ENCODE measurements at places on chromosomes 7 and 10. TPM values are rescaled to one million over a fixed set of nuclear protein-coding genes. Genes with fewer than 3 reads are reported as not detected.

DNA sequence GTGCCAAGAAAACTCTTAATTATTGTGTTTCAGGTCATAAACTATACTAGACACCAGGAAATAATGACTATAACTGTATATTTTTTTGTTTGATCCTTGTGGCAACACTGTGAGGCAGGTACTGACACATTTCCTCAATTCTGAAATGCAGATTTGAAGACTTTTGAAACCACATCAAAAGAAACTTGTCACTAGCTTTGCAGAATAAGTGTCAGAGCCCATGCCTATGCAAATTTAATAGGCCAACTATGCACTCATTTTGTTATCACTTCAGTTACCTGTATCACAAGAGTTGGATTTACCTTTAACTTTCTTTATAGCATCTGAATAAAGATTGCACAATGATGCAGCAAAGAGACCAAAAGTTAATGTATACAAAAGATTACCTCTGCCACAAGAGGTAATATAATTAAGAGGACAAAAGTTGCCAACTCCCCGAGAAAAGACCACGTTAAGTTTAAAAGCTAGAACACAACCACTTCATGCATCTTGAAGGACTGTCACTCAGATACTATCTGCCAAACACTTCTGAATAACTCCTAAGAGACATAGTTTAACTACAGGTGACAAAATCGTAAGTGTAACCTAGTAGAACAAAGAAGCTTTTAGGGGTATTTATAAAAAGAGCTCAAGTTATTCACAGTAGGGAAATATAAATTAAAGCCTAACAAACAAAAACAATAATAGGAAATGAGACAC, 80.5 kb downstream of the ELAPOR2 start:
- H3K4me1 ChIP-seq, result no peaks in the 10 kb centered on the region
- no peak overlapping the region for H3K27ac ChIP-seq
- no peaks in the 10 kb centered on the region for H3K27me3 ChIP-seq
- DNase-seq, result no peak

DNA sequence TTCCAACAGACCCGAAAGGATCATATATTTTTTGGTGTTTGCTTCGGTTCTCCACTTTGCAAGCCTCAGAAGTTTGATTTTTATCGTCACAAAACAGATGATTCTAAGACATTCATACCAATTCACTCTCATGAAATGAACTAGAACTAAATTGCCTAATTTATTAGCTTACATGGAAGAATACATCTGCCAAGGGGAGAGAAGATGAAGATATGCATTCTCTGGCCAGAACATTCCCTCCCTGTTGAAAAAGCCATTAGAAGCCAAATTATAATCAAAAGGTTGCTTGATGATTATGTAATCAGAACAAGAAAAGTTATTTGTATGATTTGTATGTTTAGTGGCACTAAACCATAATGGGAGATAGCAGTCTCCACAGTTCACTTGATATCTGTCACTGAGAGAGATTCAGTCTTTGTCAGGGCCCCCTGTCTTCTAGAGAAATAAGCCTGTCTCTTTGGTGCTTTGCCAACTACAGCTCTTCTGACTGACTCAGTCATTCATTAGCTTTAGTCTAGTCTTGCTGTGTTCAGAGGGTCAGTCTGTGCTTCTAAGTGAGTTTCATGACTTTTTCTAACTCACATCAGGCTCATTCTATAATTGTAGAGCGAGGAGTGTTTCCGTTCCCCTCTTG, 95.3 kb upstream of the GNAI1 start:
- no peaks in the 10 kb centered on the region for H3K4me1 ChIP-seq
- no peak overlapping the region for H3K27ac ChIP-seq
- H3K4me3 ChIP-seq, result no peak overlapping the region
- no peaks in the 10 kb centered on the region for H3K27me3 ChIP-seq
- no peaks in the 10 kb centered on the region for H3K36me3 ChIP-seq
- DNase-seq, result no peak

DNA sequence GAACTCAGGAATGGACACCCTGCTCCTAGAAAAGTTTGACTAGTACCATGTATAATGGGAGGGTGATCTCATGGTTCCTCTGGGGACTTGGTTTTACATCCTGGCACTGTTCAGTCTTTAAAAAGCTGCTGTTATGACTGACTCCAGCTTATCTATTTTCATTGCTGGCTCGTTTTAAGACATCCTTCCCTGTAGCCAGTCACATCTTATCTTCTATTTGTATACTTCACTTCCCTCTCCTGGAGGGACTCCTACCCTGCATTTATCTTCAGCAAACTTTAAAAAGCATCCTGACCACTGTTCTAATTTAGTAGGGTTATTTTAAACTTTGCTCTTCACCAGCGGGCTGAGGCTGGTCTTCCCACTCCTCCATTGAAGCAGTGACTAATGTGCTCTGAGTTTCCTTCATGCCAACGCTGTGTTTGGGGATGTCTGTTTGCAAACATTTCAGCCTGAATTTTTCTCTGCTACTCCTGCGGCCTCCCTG, 72.9 kb upstream of the ARMC3 start:
- no peaks in the 10 kb centered on the region for H3K27me3 ChIP-seq
- no peaks in the 10 kb centered on the region for H3K4me1 ChIP-seq
- no peak overlapping the region for H3K4me3 ChIP-seq

GRCh38 chr10:86253091-86254072, 113.2 kb downstream of the GRID1 start:
- H3K36me3 ChIP-seq, result no peaks in the 10 kb centered on the region
- H3K27ac ChIP-seq, result no peak overlapping the region
- H3K4me1 ChIP-seq, result no peaks in the 10 kb centered on the region

DNA sequence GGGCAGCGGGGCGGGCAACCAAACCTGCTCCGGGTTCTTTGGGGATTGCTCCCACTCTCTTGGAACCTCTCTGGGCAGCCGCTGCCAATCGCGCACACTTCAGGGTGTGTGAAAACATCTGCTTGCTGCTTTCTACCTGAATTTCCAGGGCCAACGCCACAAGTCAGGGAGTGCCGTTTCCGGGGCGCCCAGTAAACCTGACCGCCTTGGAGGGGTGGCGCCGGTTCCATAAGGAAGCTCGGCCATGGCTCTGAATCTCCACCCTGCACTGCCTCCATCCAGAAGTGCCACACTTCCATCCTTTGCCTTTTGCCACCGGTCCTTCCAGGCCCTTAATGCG, 679 bp upstream of the AFAP1L2 start:
- H3K27ac ChIP-seq, result no peak overlapping the region
- peaks cover 10% of the 10 kb centered on the region for H3K4me1 ChIP-seq
- DNase-seq, result no peak
- H3K27me3 ChIP-seq, result no peaks in the 10 kb centered on the region
- H3K36me3 ChIP-seq, result no peaks in the 10 kb centered on the region
- no peak overlapping the region for H3K4me3 ChIP-seq

GDF2 gene
- not detected for total RNA-seq

DNA sequence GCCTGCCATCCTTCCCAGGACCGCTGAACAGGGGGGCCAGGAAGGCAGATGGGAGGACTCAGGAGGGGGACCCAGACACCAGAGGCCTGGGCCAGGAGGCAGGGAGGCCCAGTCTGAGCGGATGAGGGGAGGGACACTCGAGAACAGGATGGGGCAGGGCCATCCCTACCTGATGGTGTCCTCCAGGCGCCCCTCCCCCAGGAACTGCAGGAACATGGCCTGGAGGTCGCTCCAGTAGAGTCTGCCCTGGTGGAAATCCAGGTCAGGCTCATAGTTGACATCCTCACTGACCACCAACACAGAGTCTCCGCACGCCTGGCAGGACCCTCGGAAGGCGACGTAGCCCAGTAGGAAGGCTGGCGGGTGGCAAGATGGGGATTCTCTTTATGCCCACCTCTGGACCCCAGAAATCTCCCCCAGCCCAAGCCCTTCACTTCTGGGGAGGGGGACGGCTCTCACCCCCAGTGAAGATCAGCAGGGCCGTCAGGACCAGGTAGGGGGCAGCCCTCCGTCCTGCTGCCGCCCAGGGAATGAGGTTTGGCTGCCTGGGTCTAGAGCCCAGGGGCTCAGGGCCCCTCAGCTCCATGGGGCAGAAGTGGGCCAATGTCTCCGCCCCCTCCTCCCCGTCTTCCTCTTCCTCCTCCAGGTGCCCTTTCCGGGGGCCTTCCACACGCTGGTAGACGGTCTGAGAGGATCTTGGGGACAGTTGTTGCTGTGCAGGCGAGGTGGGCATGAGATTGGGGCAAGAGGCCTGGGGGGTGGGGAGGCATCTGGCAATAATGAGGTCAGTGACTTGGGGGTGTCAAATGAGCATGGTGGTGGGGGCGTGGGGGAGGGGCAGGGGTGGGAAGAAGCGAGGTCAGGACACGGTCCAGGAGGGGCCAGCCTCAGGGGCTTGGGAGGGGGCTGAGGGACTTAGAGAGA, 573 bp downstream of the TFR2 start:
- DNase-seq, result no peak
- H3K27me3 ChIP-seq, result peaks cover 20% of the 10 kb centered on the region
- no peaks in the 10 kb centered on the region for H3K4me1 ChIP-seq
- no peaks in the 10 kb centered on the region for H3K36me3 ChIP-seq
- no peak overlapping the region for H3K27ac ChIP-seq

GPRIN2 gene
- total RNA-seq, result not detected

DNA sequence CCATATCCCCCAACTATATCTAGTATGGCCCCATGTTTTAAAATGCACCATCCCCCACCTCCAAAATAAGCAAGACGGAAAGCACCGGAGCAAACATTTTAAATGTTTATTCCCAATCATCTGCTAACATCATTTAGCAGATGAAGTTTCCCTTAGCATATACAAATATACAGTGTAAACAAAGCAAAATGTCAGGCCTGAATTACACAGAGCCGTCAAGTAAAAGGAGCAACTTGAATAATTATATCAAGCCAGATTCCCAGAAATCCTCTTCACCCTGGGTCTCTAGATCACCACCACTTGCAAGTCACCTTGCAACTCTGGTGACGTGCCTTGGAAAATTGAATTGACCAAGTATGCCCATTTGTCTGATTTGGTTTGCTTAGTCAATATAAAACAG, 91.6 kb upstream of the COL1A2 start:
- H3K4me3 ChIP-seq, result no peak overlapping the region
- DNase-seq, result no peak
- H3K27me3 ChIP-seq, result no peaks in the 10 kb centered on the region
- H3K27ac ChIP-seq, result no peak overlapping the region
- H3K4me1 ChIP-seq, result peaks cover 32% of the 10 kb centered on the region

- H3K36me3 ChIP-seq, result no peaks in the 10 kb centered on the region
- no peak for DNase-seq
- H3K27me3 ChIP-seq, result no peaks in the 10 kb centered on the region
- no peaks in the 10 kb centered on the region for H3K4me1 ChIP-seq
- H3K27ac ChIP-seq, result no peak overlapping the region
Observed at GRCh38 chr10:131418681-131419080, 107.2 kb upstream of the TCERG1L start.

DNA sequence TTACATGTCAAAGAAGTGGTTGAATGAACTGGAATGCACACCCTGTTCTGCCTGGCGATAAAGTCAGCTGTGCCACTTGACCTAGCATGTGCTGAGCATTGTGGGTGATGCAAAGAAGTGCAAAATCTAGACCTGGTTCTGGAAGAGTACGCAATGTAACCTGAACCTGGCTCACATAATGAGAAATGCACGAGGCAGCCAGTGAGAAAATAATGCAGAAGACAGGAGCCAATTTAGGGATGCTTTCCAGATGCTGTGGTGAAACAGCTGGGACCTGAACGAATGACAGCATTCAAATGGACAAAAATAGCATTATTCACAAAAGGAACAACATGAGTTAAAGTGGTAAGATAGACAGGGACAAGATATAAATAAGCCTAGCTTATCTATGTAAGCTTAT, 402.6 kb downstream of the SORCS1 start:
- peak; percentile 42 for DNase-seq
- no peaks in the 10 kb centered on the region for H3K27me3 ChIP-seq
- peaks cover 5% of the 10 kb centered on the region for H3K4me1 ChIP-seq
- peaks cover 2% of the 10 kb centered on the region for H3K36me3 ChIP-seq
- H3K4me3 ChIP-seq, result no peak overlapping the region
- no peak overlapping the region for H3K27ac ChIP-seq

CDNF gene
- total RNA-seq, result not detected

TBC1D12 gene
- total RNA-seq, result 9.7 TPM

MMD2 gene
- not detected for total RNA-seq

DNA sequence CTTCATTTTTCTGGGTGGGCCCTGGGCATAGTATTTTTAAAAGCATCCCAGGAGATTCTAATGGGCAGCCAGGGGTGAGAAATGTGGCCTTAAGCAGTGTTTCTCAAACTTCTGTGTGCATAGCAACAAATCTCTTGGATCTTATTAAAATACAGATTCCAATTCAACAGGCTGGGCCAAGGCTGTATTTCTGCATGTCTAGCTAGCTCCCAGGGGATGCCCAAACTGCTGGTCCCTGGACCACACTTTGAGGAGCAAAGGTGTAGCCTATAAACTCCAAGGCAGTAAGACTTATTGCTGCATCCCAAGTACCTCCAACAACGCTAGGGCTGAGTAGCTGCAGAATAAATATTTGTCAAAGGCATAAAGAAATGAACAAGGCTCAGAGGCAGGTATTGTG, 292.9 kb upstream of the ZMIZ1 start:
- H3K36me3 ChIP-seq, result no peaks in the 10 kb centered on the region
- no peak for DNase-seq
- H3K27ac ChIP-seq, result no peak overlapping the region
- H3K4me3 ChIP-seq, result no peak overlapping the region
- H3K4me1 ChIP-seq, result peaks cover 3% of the 10 kb centered on the region

DNA sequence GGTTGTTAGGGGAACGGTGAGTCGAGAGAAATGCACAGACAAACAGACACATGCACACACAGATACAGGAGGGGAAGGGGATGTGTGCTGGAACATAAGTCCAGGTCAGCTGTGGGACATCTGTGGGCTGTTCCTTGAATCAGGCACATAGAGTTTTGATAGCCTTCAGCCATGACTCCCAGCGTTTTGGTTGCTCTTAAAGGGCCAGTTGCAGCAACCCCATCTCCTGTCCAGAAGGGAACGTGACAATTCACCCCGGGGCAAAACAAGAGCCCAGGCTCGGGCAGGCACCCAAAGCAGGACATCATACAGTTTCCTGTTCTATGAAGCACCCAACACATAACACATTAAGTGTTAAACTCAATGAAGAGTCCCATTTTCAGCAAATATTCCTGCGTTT, 9.6 kb downstream of the INSYN2A start:
- no peak for DNase-seq
- H3K36me3 ChIP-seq, result no peaks in the 10 kb centered on the region
- H3K27ac ChIP-seq, result no peak overlapping the region
- H3K4me3 ChIP-seq, result no peak overlapping the region

- no peak overlapping the region for H3K4me3 ChIP-seq
- DNase-seq, result no peak
- H3K27me3 ChIP-seq, result no peaks in the 10 kb centered on the region
- H3K4me1 ChIP-seq, result no peaks in the 10 kb centered on the region
- H3K36me3 ChIP-seq, result no peaks in the 10 kb centered on the region
Observed at GRCh38 chr10:114905450-114905849, 32.5 kb upstream of the TRUB1 start.

GRCh38 chr7:158917818-158918217, 61.5 kb downstream of the DYNC2I1 start:
- no peaks in the 10 kb centered on the region for H3K36me3 ChIP-seq
- H3K27me3 ChIP-seq, result no peaks in the 10 kb centered on the region
- H3K27ac ChIP-seq, result no peak overlapping the region
- H3K4me3 ChIP-seq, result no peak overlapping the region

DNA sequence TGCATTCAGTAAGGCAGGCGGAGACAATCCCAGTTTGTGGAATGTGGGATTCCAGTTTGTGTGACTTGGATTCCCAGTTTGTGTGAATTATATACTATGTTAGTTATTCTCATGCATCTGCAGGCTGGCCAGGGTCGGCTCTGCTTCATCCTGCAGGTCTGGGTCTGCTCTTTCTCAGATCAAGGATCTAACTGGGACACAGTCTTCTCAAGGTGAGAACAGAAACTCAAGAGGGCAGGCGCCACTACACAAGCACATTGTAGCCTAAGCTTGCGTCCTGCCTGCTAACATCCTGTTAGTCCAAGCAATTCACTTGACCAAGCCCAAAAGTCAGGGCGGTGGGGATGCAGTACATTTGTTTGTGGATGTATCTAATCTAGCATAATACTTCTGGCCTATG, 131.1 kb downstream of the SNX10 start:
- no peaks in the 10 kb centered on the region for H3K36me3 ChIP-seq
- no peak overlapping the region for H3K27ac ChIP-seq
- no peaks in the 10 kb centered on the region for H3K27me3 ChIP-seq
- no peaks in the 10 kb centered on the region for H3K4me1 ChIP-seq
- no peak for DNase-seq

Measured in SJCRH30 (cell line).